ENCODE measurements at places on chromosomes 2 and 18.
A peak's percentile ranks its signal among the peaks of the same experiment; 100 is the strongest.

DNA sequence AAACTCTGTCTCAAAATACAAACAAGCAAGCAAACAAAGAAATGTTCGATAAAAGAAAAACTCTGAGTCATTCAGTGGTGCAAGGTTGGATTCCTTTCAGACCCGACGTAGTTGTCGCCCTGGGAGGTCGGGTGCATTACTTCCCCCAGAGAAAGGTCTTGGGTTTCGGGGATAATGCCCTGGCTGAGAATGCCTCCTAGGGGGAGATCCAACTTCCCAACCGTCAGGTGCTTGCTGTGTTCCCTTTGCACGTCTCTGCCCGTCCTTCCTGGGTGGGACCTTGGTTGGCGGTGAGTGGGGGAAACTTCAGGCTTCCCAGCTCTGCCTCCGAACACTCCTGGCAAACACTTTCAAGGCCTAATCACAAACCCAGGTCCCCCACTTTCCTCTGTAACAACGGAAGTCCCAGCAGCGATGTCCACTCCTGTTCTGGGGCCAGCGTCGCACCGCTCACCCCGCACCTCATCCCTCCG is 609 bp downstream of the TPGS2 start:
- no peak for DNase-seq

- DNase-seq = no peak
Measured at GRCh38 chr18:58541146-58541788, 87.6 kb downstream of the ALPK2 start.

- DNase-seq = no peak
Measured at GRCh38 chr2:235709969-235710879, 216.4 kb downstream of the AGAP1 start.

DNA sequence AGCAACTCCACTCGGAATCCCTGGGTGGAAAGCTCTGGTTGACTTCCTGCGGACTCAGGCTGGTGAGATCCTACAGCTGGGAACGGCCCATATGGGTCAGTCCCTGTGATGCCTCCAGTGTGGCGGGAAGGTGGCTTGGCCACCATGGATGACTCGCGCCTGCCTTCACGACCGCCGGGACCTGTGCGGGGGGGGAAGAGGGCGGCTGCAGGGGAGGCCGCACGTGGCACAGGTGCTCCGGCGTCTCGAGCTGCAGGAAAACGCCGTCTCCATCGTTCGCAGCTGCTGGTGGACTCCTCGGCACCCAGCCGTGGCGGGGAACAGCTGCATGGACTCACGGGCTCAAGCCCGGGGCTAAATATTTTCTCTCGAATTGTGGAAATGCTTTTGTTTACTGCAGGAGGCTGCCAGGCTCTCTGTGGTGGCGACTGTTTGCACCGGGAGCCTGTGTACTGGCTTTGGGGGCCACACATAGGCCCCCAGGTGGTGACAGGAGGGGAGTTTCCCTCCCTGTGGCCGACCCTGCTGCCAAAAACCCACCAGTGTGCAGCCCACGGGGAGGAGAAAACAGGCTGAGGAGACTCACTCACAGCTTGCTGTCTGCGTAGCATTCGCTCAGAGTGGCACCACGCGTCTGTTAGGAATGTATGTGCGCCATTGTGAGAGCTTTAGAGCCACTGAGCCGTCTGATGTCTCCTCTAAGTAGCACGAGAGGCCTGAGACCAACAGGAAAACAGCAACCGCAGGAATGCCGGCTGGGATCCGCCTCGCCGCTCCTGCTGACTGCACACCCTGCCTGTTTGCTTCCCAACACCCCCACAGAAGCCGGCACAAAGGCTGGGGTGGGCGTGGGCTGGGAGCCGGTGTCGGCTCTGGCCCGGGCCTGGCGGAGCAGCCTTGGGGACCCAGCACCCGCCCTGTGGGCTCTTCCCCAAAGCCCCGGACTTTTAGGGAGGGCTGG is 89.2 kb downstream of the NFATC1 start:
- no peak for DNase-seq

GRCh38 chr2:42810971-42811811 is 18.8 kb upstream of the HAAO start:
- peak; percentile 36 for DNase-seq

DNA sequence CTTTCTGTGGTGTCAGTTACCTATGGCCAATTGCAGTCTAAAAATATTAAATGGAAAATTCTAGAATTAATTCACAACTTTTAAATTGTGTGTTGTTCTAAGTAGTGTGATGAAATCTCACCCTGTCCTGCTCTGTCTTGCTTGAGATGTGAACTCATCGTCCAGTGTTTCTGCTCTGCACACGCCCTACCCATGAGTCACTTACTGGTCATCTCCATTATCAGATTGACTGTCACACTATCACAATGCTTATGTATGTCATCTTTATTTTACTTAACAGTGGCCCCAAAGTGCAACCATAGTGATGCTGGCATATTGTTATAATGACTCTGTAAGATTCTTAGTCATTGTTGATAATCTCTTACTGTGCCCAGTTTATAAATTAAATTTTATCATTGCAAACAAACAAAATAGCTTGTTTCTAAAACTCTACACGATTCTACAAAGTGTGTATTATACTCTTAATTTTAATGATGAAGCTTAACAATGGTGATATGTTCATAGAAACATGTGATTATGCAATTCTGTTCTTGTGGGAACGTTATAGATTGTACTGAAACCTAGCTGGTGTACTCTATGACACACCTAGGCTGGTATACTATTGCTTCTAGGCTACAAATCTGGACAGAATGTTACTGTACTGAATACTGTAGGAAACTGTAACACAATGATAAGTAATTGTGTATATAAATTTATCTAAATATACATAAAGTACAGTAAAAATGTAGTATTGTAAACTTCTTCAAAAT is 1086.8 kb upstream of the PIK3C3 start:
- no peak for DNase-seq

GRCh38 chr18:43486462-43486861 is 209.2 kb upstream of the SYT4 start:
- DNase-seq = no peak

All from activated T-helper 1 cell treated with Interleukin-2 at 50 U/mL for 16 hours (primary cell).